ENCODE measurements at places on chromosomes 1 and 21.
A peak's percentile ranks its signal among the peaks of the same experiment; 100 is the strongest.

GRCh38 chr1:115181231-115181630 is 91.9 kb upstream of the TSPAN2 start:
- DNase-seq, result no peak

DNA sequence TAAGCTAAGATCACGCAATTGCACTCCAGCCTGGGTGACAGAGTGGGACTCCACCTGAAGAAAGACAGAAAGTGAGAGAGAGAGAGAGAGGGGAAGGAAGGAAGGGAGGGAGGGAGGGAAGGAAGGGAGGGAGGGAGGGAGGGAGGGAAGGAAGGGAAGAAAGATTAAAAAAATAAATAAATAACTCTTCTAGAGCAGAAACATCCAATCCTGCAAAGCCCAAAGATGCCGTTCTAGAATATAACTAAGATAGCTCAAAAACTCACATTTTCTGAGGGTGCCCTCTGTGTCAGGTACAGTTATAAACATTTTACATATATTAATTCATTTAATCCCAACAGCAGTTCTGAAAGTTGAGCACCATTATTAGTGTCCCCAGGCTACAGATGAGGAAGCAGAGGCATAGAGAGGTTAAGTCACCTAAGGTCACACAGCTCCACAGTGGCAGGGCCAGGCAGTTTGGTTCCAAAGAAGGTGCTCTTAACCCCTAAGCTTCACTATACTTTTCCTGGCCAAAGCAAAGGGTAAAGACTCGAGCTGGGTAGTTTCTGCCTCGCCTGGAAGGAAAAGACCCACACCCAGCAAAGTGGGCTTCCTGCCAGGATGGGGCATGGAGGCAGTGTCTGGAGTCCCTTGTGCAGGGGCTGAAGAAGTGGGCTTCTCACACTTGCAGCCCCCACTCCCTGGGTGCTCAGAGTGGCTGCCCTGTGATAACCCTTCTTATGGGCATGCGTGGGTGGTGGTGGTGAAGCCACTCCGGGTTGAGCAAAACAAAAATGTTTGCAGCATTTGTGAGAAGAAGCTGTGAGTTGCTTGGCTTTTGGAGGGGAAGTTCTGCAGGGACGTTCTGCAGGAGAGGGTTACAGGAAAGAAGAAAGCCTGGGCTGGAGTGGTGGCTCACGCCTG is 7.9 kb upstream of the PIK3CD start:
- DNase-seq, result no peak

GRCh38 chr21:31509194-31510017 is 150.1 kb upstream of the SOD1 start:
- peak; percentile 79 for DNase-seq

DNA sequence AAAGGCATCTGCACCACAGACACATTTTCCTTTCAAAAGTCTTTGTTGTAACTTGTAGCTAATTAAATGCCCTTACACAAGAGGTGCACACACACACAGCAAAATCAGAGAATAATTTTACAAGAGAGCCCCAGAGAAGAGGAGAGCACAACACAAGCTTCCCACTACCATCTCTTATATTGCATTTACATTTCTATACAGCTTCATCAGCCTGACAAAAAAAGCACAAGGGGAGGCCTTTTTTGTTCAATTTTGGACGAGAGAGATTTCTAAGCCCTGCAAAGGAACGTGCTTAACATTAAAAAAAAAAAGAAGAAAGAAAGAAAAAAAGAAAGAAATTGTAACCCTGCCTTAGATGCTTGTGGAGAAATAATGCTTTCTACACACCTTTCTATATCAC is 17.1 kb upstream of the ESRRG start:
- no peak for DNase-seq

GRCh38 chr1:3073186-3073488 is 4.1 kb downstream of the PRDM16 start:
- DNase-seq, result no peak

- DNase-seq, result no peak
These were observed 30.6 kb upstream of the CSF1 start for GRCh38 chr1:109879881-109880525.

- DNase-seq, result no peak
These were observed 49.9 kb downstream of the TOMM20 start for GRCh38 chr1:235078480-235079381.

DNA sequence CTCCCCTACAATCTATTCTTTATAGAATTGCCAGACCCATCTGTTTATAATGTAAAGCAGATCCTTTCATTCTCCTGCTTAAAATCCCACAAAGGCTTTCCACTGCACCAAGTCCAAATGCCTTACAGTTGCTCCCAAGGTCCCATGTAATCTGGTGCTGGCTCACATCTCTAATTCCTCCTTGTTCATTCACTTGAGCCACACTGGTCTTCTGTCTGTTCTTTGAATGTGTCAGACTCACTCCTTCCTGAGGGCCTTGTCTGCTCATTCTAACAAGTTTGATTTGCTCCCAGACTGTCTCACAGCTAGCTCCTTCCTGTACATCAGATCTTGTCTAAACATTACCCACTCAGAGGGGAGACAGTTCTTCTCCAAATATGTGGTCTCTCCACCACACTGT is 38.9 kb downstream of the ALG14 start:
- no peak for DNase-seq

DNA sequence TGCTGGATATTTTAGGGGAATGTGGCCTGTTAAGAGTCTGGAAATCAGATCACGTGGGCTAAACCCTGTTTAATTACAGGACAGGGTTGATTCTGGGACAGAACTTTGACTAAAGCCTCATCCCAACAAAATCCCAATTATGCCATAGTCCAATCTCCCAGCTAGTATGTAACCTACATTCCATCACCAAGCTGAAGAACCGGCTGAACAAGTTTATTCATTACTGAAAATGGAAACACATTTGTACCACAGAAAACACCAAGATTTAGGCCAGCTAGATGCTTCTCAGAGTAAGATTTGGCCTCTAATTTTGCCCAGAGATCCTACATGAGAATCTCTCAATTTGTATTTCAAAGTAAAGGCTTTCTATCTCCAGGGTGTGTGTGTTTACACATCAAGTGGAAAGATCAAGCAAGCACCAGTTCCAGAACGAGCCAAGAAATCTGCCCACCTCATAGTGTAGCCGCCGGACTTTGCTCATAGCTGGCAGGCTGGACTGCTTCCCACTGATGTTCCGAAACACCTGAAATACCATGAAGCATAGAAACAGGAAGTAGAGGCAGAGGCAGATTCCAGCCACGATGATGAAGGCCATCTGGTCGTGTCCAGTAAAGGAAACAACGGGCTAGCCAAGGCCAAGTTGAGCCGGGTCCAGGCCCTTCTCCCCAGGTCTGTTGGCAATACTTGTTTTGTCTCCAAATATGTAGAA is 86.8 kb downstream of the WLS start:
- DNase-seq, result no peak

DNA sequence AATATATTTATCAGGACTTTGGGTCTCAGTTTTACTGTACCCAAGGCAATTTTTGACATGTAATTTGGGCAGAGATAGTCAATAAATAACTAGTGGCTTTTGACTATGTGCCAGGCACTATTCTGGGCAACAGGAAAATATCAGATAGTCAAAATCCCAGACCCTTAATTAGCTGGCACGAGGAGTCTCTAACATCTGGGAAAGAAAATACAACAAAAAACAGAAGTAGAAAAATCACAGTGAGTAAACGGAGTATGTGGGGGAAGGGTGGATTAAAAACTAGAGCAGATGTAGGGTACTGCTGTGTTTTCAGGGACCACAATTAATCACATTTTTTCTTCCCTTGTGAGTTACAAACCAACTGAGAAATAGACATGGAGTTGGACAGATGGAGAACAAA is 217.8 kb downstream of the NCAM2 start:
- DNase-seq, result no peak
